ENCODE measurements at places on chromosomes 2 and 18.

GRCh38 chr2:236577481-236578410 lies 8.1 kb downstream of the ACKR3 start:
- no peak for DNase-seq

- DNase-seq, result no peak
Observed at GRCh38 chr2:55415300-55415699, 4.4 kb downstream of the CCDC88A start.

GRCh38 chr2:2232167-2232566 lies 98.9 kb downstream of the MYT1L start:
- no peak for DNase-seq

- DNase-seq, result no peak
Observed at GRCh38 chr2:15638720-15639119, 47.1 kb downstream of the DDX1 start.

GRCh38 chr2:224520064-224520463 lies 65.1 kb downstream of the CUL3 start:
- peak; percentile 27 for DNase-seq

- no peak for DNase-seq
Observed at GRCh38 chr18:13758622-13759021, 32.1 kb downstream of the RNMT start.

DNA sequence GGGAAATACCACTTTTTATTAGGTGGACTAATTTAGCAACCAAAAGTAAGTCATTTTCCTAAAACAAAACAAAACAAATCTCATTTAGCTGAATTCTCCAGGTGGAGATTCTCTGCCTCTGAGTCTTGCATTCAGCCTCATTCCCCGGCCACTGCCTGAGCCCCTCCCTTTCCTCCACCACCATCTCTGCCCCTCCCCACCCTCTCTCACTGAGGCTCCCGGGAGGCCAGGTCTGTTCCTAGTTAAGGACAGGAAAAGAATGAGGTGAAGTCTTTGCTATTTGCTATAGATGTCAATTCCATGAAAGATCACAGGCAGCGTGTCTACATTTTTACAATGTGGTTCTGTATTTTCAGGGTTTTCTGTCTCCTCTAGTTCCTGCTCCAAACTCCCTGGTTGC lies 83.0 kb upstream of the SOX11 start:
- DNase-seq, result no peak

DNA sequence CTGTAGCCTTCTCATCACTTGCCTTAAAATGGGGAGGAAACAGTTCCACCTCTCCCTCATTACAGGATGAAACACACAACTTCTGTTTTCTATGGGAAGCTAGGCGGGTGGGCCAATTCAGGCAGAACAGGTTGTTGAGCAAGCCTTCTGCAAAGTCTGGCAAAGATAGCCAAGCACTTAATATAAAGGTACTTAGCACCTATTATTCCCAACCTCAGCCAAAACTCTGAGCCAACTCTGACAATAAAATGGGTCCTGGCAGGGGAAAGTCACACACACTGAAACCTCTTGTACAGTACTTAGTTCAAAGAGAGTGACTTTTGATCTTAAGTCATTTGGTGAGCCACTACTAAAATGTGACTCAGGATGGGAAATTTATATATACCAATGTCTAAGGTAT lies 15.8 kb upstream of the SOCS6 start:
- DNase-seq, result no peak

DNA sequence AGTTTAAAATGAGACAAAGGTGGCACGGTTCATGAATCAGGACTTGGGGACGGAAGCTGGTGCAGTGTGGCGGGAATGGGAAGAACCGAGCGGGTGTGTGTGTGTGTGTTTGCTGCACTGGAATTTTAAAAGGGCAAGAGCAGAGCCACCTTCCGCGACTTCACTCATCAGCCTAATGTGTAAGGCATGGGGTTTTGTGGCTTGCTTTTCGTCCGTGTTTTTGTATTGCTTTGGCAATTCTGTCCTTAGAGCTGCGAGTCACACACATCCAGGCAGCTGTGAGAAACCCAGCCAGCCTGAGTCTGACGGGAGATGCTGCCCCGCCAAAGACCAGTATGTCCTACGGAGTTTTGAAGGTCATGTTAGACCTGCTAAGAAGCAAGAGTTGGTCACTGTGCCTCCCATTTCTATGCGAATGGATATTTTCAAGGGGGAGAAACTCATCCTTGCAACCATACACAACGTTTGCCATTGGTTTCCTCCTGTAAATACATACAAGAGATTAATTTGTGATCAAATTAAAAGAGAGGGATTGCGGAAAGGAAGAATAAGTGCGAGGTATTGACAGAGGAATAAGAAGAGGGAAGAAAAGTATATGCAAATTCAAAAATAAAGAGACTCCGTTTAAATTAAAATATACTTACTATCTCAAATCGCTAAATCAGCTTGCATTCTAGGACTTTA lies 665 bp upstream of the CACNB4 start:
- DNase-seq, result no peak

DNA sequence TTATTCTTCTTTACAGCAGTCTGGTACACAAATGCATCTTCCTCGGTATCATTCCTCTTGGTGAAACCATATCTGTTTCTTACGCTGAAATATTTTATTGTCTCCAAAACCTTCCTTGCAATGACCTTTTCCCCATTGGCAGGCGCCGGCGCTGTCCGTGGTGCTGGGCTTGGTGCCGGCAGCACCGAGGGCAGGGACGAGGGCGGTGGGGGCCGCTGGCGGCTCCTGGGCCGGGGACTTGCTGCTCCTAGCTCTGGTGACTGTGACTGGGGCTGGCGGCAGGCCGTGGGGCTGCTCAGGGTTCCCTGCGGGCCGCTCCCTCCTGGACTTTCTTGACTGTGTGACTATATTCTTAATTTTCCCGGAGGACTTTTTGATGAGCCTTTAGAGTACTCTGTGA lies 72.5 kb downstream of the GPR39 start:
- no peak for DNase-seq

- no peak for DNase-seq
Observed at GRCh38 chr2:12080360-12080759, 333.9 kb downstream of the LPIN1 start.

DNA sequence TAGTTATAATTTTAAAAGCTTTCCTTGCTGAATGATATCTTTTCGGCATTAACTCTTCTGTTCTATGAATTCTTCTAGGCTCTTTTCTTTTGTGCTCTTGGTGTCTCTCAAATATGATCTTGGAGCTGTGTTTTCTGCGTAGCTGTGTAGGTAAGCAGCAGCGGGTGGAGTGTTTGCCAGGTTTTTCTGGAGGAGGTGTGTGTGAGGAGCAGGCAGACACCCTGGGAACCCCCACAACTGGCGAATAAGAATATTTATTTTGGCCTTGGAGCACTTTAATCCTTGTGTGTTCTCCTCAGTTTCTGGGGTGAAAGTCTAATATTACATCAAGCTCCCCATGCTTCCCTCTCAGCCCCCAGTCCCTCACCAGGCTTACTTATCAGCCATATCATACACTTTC lies 232.0 kb upstream of the FANCL start:
- no peak for DNase-seq

DNA sequence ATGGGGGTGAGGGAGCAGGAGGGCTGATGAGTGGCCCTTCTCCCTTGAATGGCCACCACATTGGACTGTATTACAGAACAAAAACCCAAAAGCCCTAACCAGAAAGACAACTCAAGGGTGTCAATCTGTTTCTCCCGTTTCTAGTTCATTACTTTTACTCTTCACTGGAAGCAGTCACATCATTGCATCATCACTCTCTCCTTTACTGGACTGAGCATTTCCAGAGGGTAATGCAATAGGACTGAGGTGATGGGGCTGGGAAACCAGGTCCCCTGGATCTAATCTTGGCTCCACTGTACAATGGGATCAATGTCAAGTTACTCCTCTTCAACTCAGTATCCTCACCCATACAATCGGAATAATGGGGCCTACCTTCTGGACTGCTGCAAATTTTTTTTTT lies 56.1 kb downstream of the BCL2 start:
- no peak for DNase-seq

- no peak for DNase-seq
Observed at GRCh38 chr2:8510519-8510918, 171.3 kb upstream of the ID2 start.

DNA sequence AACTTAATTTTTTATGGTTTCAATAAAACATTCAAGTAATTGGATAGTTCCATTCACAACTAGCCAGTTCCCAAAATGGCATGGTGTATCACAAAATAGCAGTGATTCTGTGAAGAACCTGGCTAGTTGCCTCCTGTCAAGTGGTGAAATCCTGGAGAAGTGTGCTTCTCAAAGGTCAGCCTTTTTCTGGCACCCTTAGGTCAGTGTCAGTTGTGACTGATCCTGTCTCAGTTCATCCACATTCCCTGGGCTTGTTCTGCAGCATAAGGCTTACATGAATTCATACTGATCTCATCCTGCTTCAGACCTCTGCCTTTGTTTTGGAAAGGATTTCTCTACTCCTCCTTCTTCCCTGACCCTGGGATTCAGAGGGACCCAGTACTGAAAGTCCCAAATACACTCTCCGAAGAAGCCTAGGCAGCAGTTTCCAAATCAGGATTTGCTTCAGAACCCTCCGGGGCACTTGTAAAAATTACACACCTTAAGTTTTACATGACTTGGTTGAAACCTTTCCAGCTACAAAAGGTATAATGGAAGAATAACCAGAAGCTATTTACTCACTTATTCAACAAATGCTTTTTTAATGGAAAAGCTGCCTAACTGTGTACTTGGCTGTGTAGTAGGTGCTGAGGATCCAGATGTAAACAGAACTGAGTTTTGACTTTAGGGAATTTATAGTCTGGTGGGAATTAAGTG lies 11.0 kb downstream of the MAP3K20 start:
- DNase-seq, result no peak

- DNase-seq, result no peak
Observed at GRCh38 chr18:10111944-10112343, 198.1 kb downstream of the VAPA start.

DNA sequence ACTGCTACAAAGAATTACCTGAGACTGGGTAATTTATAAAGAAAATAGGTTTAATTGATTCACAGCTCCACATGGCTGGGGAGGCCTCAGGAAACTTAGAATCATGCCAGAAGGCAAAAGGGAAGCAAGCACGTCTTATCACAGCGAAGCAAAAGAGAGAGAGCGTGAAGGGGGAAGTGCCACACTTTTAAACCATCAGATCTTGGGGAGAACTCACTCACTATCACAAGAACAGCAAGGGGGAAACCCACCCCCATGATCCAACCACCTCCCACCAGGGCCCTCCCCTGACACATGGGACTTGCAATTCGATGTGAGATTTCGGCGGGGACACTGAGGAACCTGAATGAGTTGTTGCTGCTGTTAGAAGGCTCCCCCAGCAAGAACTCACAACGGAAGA lies 220.2 kb upstream of the PIEZO2 start:
- DNase-seq, result no peak

DNA sequence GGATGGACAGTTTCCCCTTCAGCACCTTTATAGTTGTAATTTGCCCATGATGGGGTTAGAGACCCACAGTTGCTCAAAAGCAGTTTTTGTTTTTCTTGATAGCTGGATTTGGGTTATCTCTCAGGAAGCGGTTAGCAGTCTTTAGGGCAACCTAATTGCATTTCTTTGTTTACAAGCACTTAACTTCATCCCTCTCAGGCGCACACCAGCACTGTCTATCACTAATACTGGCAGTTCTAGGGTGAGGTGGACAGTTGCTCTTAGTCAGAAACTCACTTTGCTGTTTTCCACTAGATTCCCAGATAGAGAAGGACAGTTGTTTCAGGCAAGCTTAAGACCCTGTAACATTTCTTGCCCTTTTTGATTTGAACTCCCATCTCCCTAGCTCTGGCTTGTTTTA lies 146.0 kb downstream of the AGAP1 start:
- DNase-seq, result no peak

GRCh38 chr2:149365931-149366583 lies 35.7 kb downstream of the LYPD6 start:
- no peak for DNase-seq

- DNase-seq, result no peak
Observed at GRCh38 chr2:167190053-167190452, 301.8 kb downstream of the XIRP2 start.

DNA sequence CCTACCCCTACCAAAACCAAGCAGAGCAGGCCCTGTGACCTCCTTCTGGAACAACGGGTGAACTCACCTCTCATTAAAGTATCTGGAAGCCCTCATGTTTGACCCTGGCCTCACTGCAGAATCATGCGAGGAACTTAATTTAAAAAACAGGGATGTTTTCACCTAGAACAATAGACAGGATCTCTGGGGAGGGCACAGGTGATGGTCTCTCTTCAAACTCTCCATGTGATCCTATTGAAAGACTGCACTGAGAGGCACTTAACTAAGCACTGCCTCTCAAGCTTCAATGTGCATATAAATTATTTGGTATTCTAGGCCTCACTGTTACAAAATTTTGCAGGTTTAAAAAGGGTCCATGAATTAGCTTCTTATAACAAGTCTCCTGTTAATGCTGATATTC lies 7.5 kb downstream of the ZNF519 start:
- no peak for DNase-seq

DNA sequence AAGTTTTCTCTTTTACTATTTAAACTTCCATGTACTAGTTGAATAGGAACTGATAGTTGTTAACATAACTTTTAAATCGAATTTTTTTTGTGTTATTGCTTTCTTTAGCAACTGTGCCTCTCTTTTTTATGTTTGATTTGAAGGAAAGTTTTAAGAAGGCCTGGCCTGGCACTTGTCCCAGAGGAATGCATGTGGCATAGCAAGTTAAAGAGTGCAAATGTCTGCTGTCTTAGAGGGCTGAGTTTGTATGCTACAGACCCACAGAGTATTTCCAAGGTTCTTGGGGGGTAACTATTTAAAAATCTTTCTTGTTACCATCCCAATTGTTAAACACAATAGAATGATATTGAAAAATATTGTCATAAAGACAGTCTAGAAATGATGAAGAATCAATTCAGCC lies 47.0 kb downstream of the MTCL1 start:
- DNase-seq, result no peak

GRCh38 chr2:240873805-240874714 lies 5.4 kb downstream of the AGXT start:
- no peak for DNase-seq

GRCh38 chr2:119290859-119291587 lies 67.4 kb downstream of the STEAP3 start:
- DNase-seq, result peak; percentile 71

DNA sequence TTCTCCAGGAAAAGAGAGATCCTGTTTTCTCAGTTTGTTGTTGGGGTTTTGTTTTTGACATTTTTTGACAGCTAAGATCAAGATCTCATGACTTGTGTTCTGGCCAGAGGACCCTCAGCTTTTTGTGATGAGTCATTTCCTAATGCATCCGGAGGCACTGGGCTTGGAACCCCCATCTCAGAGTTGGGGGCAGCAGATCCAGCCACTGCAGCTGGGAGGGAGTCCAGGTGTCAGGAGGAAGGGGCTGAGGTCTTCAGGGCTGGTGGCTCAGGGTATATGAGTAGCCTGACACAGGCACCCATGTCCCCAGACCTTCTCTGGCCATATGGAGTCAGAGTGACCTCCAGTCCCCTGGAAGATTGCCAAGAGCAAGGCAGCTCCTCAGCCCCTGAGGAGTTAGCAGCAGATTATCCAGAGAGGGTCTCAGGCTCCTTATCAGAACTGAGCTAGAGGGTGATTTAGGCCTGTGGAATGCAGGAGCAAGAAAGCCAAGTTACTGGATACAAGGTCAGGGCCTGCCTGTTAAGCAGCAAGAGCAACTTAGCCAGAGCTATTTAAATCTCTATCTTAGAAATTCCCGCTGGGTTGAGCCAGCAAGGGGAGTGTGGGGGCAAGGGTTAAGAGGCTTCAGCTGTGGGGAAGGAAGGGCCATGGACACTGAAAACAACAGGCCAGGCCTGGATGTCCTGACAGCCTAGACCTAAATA lies 62.4 kb downstream of the TANC1 start:
- DNase-seq, result no peak

- no peak for DNase-seq
Observed at GRCh38 chr2:34734662-34735061, 1135.6 kb upstream of the FAM98A start.
